ENCODE measurements at places on chromosomes 11 and 22. TPM values are rescaled to one million over a fixed set of nuclear protein-coding genes. Genes with fewer than 3 reads are reported as not detected.

DNA sequence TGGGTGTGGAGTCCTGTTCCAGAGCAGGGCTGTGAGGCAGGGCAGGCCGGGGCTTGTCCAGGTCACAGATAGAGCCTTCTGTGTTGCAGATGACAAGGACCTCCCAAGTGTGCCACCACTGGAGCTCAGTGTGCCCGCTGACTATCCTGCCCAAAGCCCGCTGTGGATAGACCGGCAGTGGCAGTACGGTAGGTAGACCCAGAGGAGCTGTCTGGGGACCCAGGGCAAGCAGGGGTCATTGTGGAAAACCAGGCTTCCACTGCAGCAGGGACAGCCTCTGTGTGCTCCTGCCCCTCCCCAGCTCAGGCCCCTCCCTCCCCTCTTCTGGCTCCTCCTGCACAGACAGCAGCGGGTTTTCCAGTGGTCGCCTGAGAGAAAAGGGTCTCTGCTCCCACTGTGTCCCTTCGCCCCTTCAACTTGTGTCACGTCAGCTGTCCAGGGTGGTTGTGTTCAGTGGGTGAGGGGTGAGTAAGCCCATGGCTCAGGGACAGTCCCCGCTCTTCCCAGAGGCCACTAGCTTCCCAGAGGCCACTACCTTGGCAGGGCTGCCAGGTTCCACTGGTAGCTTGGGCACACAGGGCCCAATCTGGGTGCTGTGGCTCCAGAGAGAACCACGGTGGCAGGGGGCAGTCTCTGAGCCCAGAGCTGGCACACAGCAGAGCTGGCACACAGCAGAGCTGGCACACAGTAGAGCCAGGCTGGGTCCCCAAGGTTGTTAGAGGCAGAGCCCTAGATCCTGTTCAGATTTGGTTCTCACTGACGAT, 78.4 kb downstream of the MED15 start:
- no peak overlapping the region for H3K27ac ChIP-seq
- no peaks in the 10 kb centered on the region for H3K4me1 ChIP-seq
- H3K36me3 ChIP-seq: peaks cover 7% of the 10 kb centered on the region
- no peak overlapping the region for H3K4me3 ChIP-seq
- no peak for DNase-seq
- H3K27me3 ChIP-seq: no peaks in the 10 kb centered on the region

The ZNF214 gene
- 1.3 TPM for polyA plus RNA-seq

The LYVE1 gene
- polyA plus RNA-seq: not detected

DNA sequence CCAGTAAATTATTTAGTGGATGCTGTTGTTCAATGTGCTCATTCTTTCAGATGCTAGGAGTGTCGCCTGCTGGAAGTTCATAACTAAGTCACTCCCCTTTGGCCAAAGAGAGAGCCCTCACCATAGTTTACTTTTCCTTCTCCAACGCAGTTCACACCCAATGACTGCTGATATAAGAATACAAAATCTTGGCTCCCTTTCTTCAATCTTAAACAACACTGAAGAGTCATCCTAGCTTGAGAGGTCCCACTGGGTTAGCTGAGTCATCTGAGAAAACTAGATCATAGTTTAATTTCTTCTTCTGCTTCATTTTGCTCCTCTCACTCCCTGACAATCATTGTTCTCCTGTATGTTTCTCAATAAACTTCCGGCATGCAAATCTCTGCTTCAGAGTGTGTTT, 5.4 kb upstream of the OR52L1 start:
- no peak overlapping the region for H3K4me3 ChIP-seq
- H3K27ac ChIP-seq: no peak overlapping the region
- no peaks in the 10 kb centered on the region for H3K36me3 ChIP-seq
- peak; percentile 68 for DNase-seq
- peaks cover 6% of the 10 kb centered on the region for H3K4me1 ChIP-seq
- 0 out of 2 replicates have a peak, but pooled peaks cover 8% of the 10 kb centered on the region for H3K27me3 ChIP-seq

The KRTAP5-7 gene
- polyA plus RNA-seq: not detected

DNA sequence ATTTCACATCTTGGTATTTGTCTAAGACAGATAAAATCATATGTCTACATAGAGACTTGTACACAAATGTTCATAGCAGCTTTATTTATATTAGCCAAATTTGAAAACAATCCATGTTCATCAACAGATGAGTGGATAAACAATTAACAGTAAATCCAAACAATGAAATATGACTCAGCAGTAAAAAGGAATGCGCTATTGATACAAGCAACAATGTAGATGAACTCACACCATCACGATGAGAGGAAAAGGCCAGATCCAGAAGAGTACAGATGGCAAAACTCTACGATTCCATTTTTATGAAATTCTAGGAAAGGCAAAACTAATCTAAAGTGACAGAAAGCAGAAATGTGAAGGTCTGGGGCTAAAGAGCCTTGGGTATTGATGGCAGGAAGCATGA, 384.3 kb downstream of the NTM start:
- 0 out of 2 replicates have a peak overlapping the region, but pooled peaks have one; percentile 15 for H3K27ac ChIP-seq
- no peaks in the 10 kb centered on the region for H3K36me3 ChIP-seq
- H3K4me3 ChIP-seq: no peak overlapping the region
- no peaks in the 10 kb centered on the region for H3K27me3 ChIP-seq
- peak; percentile 47 for DNase-seq

GRCh38 chr11:8080674-8081590, at the start of gene TUB:
TUB (plus strand) TSS chr11:8081211; CDS start chr11:8081511, 300 bp downstream.
- peak; percentile 70 for DNase-seq
- H3K36me3 ChIP-seq: no peaks in the 10 kb centered on the region
- peak within 1 kb of the TSS; percentile 74 for H3K4me3 ChIP-seq
- no peaks in the 10 kb centered on the region for H3K27me3 ChIP-seq

GRCh38 chr11:76678321-76678720, 7.8 kb upstream of the LRRC32 start:
- H3K27ac ChIP-seq: no peak overlapping the region
- no peak overlapping the region for H3K4me3 ChIP-seq
- no peaks in the 10 kb centered on the region for H3K36me3 ChIP-seq
- H3K27me3 ChIP-seq: no peaks in the 10 kb centered on the region
- H3K4me1 ChIP-seq: no peaks in the 10 kb centered on the region

DNA sequence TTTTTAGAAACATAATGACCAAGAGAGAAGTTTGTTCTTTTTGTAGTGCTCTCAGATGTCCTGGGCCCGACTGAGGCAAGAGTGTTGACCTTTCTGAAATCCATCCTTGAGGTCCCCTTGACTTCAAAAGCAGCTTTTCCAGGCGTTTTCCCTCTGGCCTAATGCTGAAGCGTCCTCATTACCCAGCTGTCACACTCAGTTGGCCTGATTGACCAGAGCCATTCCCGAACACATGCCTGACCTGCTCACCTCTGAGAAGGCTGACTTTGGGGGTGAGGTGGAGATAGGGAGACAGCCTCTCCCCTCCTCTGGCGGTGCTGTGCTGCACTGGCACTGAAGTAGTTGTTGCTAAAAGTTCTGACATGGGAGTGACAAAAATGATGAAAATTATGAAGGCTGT, 66.9 kb downstream of the ALX4 start:
- no peak for DNase-seq
- H3K27ac ChIP-seq: no peak overlapping the region
- peaks cover 51% of the 10 kb centered on the region for H3K4me1 ChIP-seq
- H3K27me3 ChIP-seq: no peaks in the 10 kb centered on the region
- no peak overlapping the region for H3K4me3 ChIP-seq
- H3K36me3 ChIP-seq: no peaks in the 10 kb centered on the region

The TRIM49 gene
- not detected for polyA plus RNA-seq

- DNase-seq: no peak
- H3K36me3 ChIP-seq: no peaks in the 10 kb centered on the region
- H3K27me3 ChIP-seq: no peaks in the 10 kb centered on the region
- peaks cover under 1% of the 10 kb centered on the region for H3K4me1 ChIP-seq
Measured at GRCh38 chr11:34605481-34606325, 15.2 kb upstream of the EHF start.

GRCh38 chr22:31103111-31103510, 4.3 kb downstream of the SELENOM start:
- H3K27me3 ChIP-seq: no peaks in the 10 kb centered on the region
- H3K27ac ChIP-seq: peak overlapping the region; percentile 99
- peak; percentile 21 for DNase-seq
- H3K36me3 ChIP-seq: peaks cover 9% of the 10 kb centered on the region
- no peak overlapping the region for H3K4me3 ChIP-seq
- peaks cover 47% of the 10 kb centered on the region for H3K4me1 ChIP-seq

GRCh38 chr11:19253153-19253745, 12.5 kb upstream of the E2F8 start:
- no peak overlapping the region for H3K4me3 ChIP-seq
- no peaks in the 10 kb centered on the region for H3K4me1 ChIP-seq
- no peaks in the 10 kb centered on the region for H3K36me3 ChIP-seq
- H3K27me3 ChIP-seq: 0 out of 2 replicates have a peak, but pooled peaks cover 5% of the 10 kb centered on the region

GRCh38 chr11:62132689-62133293, 9.0 kb downstream of the INCENP start:
- H3K36me3 ChIP-seq: no peaks in the 10 kb centered on the region
- H3K4me1 ChIP-seq: no peaks in the 10 kb centered on the region
- DNase-seq: no peak

DNA sequence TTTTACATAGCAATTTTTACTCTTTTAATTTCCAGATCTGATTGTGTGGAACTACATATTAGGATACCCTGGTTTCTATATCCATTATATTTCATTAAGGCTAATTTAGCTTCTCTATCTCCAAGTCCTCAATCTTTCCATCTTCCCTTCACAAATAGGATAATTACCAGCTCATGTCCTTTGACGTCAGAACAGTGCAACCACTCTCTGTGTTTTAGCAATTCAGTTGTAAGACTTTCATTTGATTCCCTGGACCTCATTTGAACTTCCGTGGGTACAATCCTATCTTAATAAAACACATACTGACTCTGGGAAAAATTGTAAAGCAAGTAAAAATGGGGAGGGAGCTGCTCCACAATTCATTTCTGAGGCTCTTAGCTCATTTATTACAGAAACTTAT, 52.8 kb downstream of the FAM76B start:
- no peak overlapping the region for H3K4me3 ChIP-seq
- no peak for DNase-seq
- no peak overlapping the region for H3K27ac ChIP-seq
- H3K4me1 ChIP-seq: no peaks in the 10 kb centered on the region
- H3K36me3 ChIP-seq: no peaks in the 10 kb centered on the region

The OR8G5 gene
- polyA plus RNA-seq: not detected

DNA sequence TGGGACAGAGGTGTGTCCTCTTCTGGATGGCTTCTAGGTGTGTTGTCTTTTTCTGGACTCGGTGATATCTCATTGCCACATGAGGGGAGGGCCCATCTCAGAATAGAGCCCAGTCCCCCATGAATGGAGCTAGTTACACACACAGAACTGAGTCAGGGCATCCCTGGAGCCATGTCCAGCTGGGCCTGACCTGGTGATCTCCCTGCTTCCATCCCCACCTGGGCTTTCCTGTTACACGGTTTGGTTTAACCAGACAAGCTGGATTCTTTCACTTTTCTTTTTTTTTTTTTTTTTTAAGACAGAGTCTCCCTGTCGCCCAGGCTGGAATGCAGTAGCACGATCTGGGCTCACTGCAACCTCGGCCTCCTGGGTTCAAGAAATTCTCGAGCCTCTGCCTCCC, 6.1 kb upstream of the A4GALT start:
- H3K27ac ChIP-seq: peak overlapping the region; percentile 65
- no peaks in the 10 kb centered on the region for H3K27me3 ChIP-seq
- H3K36me3 ChIP-seq: no peaks in the 10 kb centered on the region

GRCh38 chr22:46588279-46589140, 31.7 kb upstream of the GRAMD4 start:
- DNase-seq: no peak
- no peaks in the 10 kb centered on the region for H3K27me3 ChIP-seq
- no peak overlapping the region for H3K4me3 ChIP-seq
- H3K4me1 ChIP-seq: peaks cover 5% of the 10 kb centered on the region

- no peak for DNase-seq
- no peaks in the 10 kb centered on the region for H3K27me3 ChIP-seq
- H3K36me3 ChIP-seq: no peaks in the 10 kb centered on the region
- no peak overlapping the region for H3K4me3 ChIP-seq
Measured at GRCh38 chr11:42244376-42244775, 784.9 kb upstream of the LRRC4C start.

DNA sequence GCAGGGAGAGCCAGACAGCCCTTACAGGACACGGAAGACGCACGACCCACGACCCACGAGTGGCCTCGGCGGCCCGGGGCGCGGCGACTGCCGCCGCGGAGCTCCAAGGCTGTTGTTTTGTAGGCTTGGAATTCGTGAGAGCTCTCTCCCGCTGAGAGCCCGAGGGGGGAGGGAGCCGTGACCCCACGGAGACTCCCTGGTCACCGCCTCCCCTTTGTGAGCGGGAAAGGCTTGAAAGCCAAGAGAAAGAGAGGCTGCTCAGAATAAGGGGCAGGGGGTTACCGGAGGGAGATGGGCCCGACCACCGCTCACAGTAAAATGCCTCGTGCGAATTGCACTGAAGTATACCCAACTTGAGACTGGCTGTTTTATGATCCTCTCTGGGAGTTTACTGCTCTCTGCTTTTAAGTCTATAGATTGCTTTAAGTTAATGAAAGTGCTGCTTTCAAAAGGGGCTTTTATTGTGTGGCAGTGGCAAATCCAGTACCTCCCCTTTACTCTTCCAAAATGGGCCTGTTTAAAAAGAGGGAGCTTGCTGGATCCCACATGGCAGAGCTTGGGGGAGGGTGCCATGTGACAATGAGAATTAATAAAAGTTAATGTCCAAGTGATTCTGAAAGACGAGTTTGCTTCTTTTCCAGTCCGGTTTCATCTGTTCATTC, 2.9 kb downstream of the PKNOX2 start:
- no peak overlapping the region for H3K27ac ChIP-seq
- H3K4me1 ChIP-seq: no peaks in the 10 kb centered on the region
- no peaks in the 10 kb centered on the region for H3K36me3 ChIP-seq
- DNase-seq: no peak
- H3K4me3 ChIP-seq: no peak overlapping the region

The HARBI1 gene
- 6.0 TPM for polyA plus RNA-seq

DNA sequence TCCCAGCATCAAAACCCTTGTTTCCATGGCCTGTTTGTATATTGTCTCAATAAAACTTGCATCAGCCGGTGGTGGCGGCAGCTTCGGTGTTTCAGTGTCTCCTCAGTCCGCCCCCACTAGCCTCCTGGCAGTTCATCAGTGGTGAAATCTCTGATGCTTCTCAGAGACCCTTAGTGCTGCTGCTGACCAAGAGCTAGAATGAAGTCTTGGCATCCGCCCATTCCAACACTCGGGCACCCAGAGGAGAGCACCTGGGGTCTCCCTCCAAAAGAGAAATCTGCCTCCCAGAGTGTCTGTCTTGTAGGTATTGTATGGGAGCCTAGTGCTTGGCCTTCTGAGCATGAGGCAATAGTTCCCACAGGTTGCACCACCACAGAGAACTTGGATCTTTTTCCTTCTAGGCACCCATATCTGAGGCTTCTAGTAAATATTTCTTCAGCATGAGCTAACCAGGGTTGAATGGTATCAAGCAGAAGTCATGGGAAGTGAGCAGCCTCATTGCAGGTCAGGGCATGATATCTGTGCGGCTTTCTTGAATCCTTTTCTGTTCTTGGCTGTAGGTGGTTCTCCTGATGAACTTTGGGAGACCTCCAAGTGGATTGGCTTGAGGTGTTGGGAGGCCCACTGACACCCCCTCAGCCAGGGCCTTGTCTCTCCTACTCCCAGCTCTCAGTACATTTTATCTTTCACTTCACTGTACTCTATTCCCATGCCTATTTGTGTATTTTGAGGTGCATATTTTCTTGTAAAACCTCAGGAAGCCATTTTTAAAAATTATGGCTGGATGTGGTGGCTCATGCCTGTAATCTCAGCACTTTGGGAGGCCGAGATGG, 13.2 kb upstream of the AIFM3 start:
- no peak overlapping the region for H3K4me3 ChIP-seq
- H3K4me1 ChIP-seq: 0 out of 2 replicates have a peak, but pooled peaks cover 15% of the 10 kb centered on the region
- H3K27ac ChIP-seq: peak overlapping the region; percentile 35
- DNase-seq: peak; percentile 64

The SAA1 gene
- not detected for polyA plus RNA-seq

- no peaks in the 10 kb centered on the region for H3K36me3 ChIP-seq
- no peak overlapping the region for H3K4me3 ChIP-seq
- H3K27me3 ChIP-seq: no peaks in the 10 kb centered on the region
- H3K4me1 ChIP-seq: no peaks in the 10 kb centered on the region
Measured at GRCh38 chr11:127950162-127950561, 637.2 kb downstream of the ETS1 start.

The KRTAP5-8 gene
- not detected for polyA plus RNA-seq
